Spinal cord (tissue), 10 donors: ENCODE measurements at places on chromosomes 7 and 10. TPM values are rescaled to one million over a fixed set of nuclear protein-coding genes. Genes with fewer than 3 reads are reported as not detected.

Gene SLC16A9
- total RNA-seq = 108 TPM

Gene GDF2
- total RNA-seq = not detected

GRCh38 chr10:77816311-77816710, 110.2 kb downstream of the DLG5 start:
- H3K27me3 ChIP-seq = no peaks in the 10 kb centered on the region
- H3K27ac ChIP-seq = no peak overlapping the region

Gene PAX2
- 13.6 TPM for total RNA-seq
